ENCODE measurements at places on chromosomes 4 and X.

- DNase-seq = no peak
Measured at GRCh38 chrX:153527208-153527607, 9.8 kb downstream of the ATP2B3 start.

- no peak for DNase-seq
Measured at GRCh38 chr4:89590128-89590527, 246.8 kb downstream of the SNCA start.

DNA sequence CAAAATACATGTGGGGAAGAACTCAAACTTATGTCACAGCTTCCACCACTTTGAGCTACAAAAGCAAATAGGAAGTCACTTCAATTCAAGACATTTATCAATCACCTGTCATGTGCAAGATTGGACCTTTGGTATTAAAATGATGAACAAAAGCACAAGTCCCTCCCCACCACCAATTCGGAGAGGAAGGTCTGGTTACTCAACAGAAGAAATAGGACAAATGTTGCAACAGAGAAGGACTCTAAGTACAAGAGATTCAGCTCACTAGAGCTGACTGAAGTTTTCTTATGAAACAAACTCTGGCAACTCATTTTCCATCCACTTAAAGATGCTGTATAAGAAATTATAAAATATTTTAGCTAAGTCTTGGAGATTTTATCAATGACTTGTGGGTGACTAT lies 16.0 kb upstream of the MMRN1 start:
- no peak for DNase-seq

- no peak for DNase-seq
Measured at GRCh38 chr4:136796953-136797352, 735.3 kb downstream of the PCDH18 start.

DNA sequence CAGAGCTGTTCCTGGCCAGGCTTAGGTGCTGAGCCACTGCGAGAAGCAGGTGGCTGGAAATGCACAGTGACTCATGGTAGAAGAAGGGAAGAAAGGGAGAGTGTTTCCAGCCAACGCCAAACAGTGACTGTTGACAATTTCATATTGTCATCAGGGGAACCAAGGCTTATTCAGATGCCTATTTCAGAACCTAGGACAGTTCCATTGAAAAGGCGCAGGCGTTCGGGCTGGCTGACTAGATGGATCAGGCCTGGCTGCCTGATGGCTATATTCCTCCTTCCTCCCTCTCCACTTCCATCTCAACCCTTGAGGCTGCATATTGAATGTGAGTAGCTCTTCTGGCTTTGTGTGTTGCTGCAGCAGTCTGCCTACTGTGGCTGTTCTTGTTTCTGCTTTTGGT lies 73.0 kb upstream of the FRMPD4 start:
- DNase-seq = peak; percentile 22
